NCI-H774 (cell line): ENCODE measurements at places on chromosomes 3 and 15.
A peak's percentile ranks its signal among the peaks of the same experiment; 100 is the strongest.

DNA sequence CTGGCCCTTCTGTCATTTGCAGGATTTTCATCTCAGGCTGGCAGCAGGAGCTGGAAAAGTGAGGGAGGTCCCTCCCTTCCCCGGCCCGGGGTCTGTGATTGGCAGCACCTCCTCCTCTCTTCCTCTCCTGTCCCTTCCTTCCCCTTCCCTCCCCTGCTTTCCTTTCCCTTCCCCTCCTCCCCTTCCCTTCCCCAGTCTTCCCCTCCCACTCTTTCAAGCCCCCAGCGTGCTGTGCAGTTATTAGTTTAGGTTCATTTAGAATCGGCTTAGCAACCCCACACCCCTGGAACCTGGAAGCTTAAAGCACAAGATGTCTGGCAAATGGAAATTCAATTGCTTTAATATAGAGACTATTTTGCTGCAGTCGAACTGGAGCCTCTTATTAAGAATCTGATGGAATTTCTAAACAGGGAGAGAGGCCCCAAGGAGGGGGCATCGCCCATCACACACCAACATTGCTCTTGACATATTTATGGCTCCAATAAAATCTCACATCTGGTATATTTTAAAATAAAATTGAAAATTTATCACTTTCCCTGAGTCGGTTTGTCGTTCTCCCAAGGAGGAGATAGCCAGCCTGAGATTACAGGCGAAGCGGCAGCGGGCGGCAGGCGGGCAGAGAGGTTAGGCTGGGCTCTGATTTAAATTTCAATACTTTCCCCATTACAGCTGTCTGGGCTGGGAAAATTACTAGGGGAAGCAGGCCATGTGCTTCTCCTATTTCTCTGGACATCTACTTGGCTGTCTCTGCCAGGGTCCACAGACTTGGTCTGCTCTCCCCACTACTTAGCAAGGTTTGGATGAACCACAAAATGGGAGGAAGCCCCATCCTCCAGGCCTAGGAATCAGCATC is 98.9 kb downstream of the LINGO1 start:
- no peak for DNase-seq

- no peak for DNase-seq
Observed at GRCh38 chr15:79128556-79128955, 38.0 kb upstream of the RASGRF1 start.

DNA sequence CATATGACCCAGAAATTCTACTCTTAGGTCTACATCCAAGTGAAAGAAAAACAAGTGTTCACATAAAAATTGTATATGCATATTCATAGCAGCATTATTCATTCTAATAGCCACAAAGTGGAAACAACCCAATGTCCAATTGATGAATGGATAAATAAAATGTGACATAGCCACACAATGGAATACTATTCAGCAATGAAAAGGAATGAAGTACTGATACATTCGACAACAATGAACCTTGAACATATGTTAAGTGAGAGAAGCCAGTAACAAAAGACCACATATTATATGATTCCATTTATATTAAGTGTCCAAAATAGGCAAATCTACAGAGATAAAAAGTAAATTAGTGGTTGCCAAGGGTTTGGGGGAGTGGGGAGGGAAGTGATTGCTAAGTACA is 70.2 kb upstream of the ACTC1 start:
- no peak for DNase-seq

DNA sequence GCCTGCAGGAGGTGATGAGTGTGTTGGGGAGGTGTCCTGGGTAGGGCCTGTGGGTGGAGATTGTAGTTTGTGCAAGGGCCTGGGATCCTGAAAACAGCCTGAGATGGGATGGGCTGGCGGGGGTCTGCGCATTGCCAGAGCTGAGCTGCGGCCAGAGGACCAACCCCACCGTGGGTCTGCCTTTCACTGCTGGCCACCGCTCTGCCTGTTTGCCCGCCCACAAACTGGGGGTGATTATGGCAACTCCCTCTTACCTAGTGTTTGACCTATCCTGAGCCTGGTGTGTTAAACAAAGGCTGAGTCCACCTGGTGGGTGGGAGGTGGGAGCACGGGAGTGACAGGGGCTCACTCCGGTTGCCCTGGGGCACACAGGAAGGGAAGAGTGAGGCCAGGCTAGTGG is 9.8 kb downstream of the ABTB1 start:
- no peak for DNase-seq

- DNase-seq: no peak
Observed at GRCh38 chr3:82224661-82225060, 463.2 kb upstream of the GBE1 start.

DNA sequence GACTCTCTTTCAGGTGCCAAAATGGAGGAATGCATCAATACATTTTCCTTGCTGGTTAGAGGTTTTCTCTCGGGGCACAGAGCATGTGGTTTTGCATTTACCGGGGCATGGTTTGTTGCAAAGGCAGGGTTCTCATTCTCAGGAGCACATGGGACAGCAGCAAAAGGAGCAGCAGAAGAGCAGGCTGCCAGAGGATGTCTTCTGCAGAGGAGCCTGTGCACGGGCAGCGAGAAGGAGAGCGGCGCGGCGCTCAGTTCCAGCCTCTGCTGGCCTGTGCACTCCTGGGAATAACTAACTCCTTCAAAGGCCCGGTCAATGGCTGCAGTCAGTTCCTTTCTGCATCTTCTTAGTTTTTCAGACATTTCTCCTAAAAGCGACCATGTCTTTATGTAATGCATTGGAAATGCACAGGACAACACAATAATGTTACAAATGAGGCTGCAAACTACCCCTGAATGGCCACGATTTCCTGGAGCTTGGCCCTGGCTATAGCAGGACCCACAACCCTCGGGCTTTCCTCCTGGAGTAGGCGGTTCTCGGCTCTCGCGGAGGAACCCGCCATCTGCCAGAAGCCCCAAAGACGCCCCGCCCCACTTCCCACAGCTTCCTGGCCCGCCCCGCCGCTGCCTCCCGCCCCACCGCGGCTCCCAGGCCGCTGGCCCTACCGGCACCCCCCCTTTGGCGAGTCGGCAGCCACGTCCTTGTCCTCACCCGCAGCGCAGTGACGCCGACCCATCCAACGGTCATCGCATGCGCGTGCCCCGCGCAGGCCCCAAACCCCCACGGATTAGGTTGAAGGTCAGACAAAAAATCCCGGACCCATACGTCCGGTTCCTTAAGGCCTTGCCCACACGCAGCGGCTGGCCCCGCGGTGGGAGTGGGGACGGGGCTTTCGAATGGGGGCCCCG is at the start of gene C3orf62:
Gene C3orf62, minus strand, starts transcription at position 758 of the 908 bp plus-strand sequence. Its CDS starts 360 bp downstream, at position 398.
- no peak for DNase-seq

GRCh38 chr15:47674586-47675232 is 42.6 kb upstream of the SEMA6D start:
- DNase-seq: peak; percentile 59
